Upper lobe of left lung (tissue), 6 donors: ENCODE measurements at places on chromosomes 11 and 22. TPM values are rescaled to one million over a fixed set of nuclear protein-coding genes. Genes with fewer than 3 reads are reported as not detected.

- DNase-seq: no peak
Measured at GRCh38 chr22:48434156-48434867, 1393.4 kb downstream of the BRD1 start.

DNA sequence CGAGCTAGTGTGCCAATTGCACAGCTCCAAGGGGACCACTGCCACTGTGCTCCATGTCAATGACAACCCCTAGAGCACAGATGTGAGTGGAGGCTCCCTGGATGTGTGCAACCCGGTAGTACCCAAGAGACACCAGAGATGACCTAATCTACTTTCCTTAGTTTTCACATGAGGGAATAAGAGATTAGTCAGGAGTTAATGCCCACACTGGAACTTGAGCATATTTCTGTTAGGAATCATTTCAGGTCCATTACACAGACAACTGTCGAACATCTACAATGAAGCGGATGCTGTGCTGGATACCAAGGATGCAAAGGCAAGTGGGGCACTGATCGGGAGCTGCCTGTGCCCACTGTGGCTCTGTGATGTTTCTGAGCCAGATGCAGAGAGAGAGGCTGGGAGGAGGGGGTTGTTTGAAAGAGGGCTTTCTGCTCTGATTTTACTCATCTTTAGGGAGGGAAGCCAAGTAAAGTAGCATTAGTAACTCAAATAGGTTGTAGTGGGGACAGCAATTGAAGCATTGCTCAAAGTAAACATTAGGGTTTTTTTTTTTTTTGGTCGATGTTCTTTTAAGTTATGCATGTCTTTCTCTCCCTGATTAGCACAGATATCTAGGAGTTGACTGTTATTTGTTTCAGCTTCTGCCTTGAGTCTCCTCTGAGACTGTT lies 82.5 kb upstream of the SORL1-AS1 start:
- no peak for DNase-seq

DNA sequence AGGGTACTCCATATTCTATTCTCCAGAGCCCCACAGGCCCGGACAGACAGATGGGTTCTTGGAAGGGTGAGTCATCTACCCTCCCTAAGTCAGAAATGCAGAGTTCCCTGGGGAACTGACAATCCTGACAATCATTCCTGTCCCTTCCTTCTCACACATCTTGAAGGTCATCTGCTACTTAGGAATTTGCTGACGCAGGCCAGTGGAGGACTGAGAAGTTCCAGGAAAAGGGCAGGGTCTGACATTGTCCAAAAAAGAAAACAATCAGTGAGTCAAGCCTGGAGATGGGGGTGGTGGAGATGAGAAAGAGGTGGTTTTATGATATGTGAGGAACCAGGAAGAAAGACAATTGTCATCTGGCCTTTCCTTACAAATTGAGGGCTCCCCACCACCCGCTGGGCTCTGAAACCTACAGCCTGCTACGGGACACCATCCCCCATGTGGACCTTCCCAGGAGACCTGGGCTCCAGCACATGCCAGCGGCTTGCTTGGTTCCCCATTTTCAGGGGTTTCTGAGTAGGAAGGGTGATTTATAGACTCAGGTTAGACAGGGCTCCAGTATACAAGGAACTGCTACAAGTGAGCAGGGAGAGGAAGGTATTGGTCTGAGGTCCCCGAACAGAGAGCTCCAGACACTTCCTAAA lies 12.9 kb downstream of the CD59 start:
- peak; percentile 48 for DNase-seq

DNA sequence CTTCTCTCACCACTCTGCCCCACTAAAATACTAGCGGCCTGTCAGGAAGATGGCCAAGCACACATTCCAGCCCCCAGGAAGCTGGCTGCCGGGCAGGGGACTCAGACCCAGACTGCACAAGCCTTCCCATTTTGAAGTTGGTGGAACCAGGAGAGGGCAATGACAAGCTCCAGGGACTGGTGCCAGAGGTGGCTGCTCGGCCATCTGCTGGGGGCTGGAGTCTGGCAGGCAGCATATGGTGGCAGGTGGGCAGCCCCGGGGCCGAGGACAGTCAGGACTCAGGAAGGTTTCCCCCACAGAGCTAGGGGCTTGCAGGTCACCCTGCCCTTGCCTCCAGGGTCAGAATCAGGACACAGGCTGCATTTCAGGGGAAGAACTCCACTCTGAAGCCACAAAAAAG lies 22.6 kb downstream of the KCNJ5 start:
- DNase-seq: no peak

GRCh38 chr11:119932828-119933562 lies 204.0 kb upstream of the NECTIN1 start:
- no peak for DNase-seq

DNA sequence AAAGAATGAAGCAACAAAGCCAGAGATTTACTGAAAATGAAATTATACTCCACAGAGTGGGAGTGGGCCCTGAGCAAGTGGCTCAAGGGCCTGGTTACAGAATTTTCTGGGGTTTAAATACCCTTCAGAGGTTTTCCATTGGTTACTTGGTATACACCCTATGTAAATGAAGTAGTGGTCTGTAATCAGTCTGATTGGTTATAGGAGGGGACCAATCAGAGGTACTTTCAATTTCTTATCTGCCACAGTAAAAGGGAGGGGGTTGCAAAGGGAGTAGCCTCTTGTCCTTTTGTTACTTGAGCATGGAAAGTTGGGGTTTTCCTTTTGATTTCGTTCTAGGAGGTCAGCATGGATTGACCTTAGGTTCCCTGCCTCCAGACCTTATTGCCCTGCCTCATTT lies 63.5 kb downstream of the ATM start:
- no peak for DNase-seq

DNA sequence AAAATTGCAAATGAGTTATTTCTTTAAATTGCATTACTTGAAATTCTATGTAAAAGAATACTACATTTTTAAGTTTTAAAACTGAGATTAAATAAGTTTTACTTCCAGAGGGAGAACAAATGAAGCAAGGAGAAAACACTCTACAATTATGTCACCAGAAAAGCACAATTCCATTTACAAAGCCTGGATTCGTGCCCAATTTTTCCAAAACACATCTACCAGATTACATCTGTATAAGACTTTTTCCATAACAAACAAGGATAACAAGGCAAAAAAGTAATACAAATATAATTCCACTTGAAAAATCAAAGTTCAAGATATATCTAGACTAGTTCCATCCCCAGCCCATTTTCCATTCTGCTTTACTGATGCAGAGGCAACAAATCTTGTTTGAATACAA lies 40.5 kb downstream of the MTMR2 start:
- no peak for DNase-seq

- peak; percentile 58 for DNase-seq
Measured at GRCh38 chr11:114257621-114258558, 38.3 kb upstream of the NNMT start.

DNA sequence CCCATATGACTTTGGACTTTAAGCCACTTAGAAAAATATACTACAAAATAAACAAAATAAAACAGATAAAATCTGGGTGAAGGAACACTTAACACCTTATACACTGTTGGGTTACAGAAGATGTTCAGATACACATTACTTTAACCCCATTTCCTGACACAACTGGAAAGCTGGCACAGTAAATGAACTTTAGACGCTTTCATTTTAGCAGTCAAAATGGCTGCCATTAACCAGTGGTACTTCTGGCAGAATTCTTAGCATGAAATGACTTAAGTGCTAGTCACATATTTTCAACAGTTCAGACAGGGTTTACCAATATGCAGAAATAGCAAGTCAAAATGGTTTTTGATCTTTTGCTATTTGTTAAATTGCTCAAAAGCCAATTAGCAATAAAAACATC lies 37.9 kb downstream of the PIK3C2A start:
- DNase-seq: no peak

DNA sequence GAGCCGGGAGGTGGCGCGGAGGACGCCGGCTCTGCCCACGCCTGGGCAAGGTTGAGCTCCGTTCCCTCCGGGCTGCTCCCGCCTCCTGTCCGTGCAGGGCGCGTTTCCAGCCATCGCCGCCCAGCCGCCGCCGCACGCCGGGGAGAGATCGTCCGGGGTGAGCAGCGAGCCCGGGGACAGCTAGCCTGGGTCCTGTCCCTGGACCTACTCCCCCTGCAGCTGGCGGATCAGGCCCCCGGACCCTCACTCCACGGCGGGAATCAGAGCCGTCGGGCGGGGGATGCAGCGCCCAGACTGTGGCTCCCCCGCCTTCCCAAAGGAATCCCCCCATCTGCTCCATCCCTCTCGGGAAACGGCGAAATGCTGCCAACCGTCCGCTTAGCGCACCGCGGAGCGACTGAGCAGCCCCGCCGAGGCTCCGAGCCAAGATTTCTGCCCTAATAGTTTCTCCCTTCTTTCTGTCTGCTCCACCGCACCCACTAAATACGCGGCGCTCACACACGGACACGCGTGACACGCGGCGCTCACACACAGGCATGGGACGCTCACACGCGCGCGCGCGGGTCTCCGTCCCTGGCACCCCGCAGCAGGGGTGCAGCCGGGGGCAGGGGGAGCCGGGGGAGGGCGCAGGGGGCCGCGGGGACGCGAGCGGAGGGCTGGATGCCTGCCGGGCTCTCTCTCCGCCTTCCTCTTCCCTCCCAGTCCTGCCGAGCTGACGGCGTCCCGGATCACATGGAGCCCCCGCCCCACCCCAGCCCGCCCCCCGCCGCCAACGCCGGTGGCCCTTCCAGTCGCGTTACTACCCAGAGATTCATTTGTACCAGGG lies at the start of gene KCNJ5:
Gene KCNJ5 (plus strand): TSS at position 814 of the 826 bp plus-strand sequence. CDS start 19,918 bp downstream, outside the sequence.
- DNase-seq: no peak

The ABCC8 gene
- 15.0 TPM for total RNA-seq

The USP2 gene
- total RNA-seq: 2.1 TPM

The TYR gene
- not detected for total RNA-seq

The ANKK1 gene
- 0.14 TPM for total RNA-seq

The OR51B2 gene
- total RNA-seq: not detected

The LARGE2 gene
- 4.3 TPM for total RNA-seq

The EFEMP2 gene
- total RNA-seq: 28.8 TPM

The LYVE1 gene
- total RNA-seq: 46.8 TPM

The CRYBB2 gene
- total RNA-seq: not detected

The DUSP8 gene
- total RNA-seq: 16.6 TPM
